ENCODE measurements at places on chromosomes 5 and 9.

GRCh38 chr9:71647094-71647591, 121.2 kb downstream of the CEMIP2 start:
- DNase-seq = peak; percentile 13

DNA sequence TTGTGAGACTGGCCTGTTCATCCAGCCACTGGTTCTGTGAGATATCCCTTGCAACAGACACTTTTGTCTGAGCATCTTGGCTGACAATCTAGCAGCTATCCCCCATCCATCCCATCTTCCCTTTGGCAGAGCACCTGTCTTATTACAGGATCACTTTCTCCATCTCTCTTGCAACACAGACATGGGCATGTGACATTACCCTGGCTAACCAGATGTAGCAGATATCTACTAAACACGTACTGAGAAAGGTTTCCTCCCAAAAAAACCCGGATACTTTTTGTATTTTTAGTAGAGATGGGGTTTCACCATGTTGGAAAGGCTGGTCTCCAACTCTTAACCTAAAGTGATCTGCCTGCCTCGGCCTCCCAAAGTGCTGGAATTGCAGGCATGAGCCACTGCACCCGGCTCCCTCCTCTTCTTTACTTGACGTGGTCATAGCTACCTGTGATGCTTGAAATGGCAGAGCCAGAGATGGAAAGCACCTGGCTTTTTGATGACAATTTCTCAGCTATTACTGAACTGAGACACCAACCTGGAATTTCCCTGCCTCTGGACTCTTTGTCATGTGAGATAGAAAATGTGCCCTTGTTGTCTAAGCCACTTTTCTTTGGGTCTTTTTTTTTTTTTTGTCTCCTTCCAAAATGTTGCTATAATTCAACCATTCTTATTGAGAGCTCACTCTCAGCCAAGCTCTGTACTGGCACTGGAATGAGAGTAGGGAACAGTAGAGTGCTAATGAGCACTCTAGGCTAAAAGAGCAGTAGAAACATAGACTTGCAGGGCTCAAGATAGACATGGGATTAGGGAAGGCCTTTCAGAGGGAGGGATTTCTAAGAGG, 32.6 kb downstream of the FNBP1 start:
- DNase-seq = no peak

DNA sequence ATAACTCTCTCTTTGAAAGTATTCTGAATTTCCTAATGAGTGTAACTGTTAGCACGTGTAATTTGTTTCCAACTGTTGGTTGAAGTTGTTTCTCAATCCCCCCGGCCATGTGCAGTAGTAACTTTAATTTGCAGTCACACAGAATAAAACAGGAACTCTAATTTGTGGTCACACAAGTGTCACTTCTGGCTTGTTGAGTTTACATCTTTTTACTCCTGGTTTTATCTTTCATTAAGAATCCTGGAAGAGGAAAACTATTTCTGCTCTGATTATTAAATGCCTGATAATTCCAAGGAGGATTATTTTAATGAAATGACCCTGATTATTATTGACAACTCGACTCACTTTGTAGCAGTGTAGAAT, 1.2 kb downstream of the SCAMP1 start:
- no peak for DNase-seq

GRCh38 chr5:19626211-19626610, 361.8 kb downstream of the CDH18 start:
- no peak for DNase-seq

- DNase-seq = no peak
These were observed 84.9 kb upstream of the MYO10 start for GRCh38 chr5:17020678-17021601.

Measured in HCT116 (cell line).